Right ventricle myocardium superior (tissue), 1 donor: ENCODE measurements at places on chromosomes 5 and 9.

DNA sequence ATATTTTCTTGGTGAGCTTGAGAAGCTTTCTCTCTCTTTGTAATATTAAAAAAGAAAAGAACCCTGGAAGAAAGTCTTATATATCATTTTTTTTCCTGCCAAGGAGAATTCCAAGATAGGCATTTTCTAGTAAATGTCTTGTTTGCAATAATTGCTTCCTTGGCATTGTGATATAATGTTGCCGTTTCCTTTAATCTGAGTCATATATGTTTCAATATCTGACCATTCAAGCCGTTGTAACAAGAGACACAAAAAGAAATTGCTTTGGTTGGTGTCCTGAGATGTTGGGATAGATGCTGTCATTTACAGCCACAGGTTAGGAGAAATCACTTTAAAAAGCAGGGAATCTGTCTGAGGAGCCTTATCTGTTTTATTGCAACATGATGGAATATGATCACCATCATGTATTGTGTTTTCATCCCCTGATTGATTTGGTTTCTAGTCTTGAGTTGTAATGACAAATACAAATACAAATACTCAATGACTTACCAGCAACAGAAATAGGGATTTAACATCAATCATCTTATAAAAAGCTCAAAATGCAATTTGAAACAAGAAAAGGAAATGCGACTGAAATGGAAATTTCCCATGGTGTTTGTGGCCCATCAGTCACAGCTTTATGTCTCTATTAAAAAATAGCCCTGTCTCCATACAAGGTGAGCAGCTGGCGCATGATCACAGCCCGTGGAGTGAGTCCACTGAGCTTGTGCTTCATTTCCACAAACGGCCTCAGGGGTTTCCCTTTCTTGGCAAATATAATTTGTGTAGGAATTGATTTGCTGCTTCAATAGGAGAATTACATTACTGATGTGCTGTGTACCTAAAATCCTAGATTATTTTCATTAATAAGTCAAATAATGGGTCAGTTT is 250.1 kb upstream of the TRPC7 start:
- no peak for DNase-seq

DNA sequence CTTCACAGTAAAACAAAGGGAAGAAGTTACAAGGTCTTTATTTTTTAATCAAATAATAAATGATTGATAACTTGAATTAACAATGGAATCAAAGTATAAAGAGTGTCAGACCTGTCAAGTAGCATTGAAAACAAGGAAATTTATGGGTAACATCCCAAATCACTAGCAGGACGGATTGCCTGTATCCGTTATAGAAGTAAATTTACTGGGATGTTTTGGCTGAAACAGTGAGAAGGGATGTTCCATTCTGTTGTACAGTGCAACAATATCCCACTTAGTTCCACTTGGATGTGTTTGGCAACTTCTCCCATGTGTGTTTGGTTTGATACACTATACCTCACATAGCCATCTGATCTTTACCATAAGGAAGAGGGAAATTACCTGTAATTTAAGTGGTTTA is 421.0 kb upstream of the CHD1 start:
- no peak for DNase-seq

- no peak for DNase-seq
Measured at GRCh38 chr9:108057421-108058134, 568.0 kb upstream of the KLF4 start.

DNA sequence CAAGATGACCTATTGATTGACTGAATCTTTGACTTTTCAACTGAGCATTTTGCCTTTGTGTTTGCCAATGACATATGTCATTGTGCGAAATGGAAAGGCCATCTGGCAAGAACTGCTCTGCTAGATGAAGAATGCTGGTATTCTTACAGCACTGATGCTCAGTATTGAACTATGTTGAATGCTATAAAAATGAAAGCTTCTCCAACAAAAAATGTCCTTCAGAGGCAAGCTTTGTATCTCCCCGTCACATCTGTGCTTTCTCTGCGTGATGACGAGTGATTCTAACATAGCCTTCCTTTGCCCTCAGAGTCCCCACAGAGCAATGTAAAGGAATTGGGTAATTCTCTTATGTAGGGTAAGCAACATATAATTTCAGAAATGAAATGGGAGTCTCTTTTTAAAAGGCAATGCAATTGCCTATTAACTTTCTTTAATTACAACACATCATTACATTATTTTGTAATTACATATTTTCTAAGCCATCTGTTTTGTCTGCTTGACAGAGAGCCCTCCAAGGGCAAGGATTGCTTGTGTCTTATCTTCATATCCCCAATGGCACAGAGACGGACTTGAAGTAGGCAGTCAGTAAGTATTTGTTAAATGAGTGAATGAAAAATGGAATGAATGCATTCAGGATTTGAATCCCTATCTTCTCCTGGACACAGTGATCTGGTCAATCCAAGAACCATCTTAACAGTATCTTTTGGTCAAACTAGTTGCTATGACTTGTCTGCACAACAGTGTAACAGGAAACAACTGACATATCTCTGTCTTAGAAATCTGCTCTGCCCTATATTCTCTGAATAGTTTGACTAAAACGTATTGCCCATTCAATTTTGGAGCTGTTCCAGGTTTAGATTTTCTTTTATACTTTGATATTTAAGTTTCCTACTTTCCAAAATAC is 46.1 kb downstream of the ENC1 start:
- no peak for DNase-seq

DNA sequence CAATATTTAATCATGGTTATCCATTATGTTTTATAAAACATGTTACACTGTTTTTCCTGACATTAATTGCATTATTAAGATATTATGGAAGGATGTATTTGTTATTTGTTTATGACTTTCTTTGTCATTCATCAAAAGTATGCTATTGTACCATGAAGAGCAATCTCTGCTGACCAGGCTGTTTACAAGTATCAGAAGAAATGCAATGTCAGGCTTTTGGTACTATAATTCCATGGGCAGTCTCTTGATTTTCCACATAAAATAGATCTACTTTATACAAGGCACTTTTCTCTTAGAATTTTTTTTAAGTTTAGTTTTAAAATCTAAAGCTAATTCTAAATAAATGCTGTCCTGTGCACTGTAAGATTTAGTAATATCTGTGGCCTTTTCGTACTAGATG is 196.6 kb downstream of the COX7C start:
- no peak for DNase-seq

DNA sequence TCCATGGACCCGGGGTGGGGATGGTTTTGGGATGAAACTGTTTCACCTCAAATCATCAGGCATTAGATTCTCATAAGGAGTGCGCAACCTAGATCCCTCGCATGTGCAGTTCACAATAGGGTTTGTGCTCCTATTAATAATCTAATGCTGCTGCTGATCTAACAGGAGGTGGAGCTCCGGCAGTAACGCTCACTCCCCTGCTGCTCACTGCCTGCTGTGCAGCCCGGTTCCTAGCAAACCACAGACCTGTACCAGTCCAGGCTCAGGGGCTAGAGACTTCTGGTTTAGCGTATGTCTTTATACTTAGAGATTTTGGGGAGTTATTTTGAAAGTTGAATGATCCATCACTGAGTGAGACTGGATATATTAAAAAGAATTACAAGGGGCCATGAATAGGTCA is 50.2 kb downstream of the RICTOR start:
- DNase-seq, result no peak

DNA sequence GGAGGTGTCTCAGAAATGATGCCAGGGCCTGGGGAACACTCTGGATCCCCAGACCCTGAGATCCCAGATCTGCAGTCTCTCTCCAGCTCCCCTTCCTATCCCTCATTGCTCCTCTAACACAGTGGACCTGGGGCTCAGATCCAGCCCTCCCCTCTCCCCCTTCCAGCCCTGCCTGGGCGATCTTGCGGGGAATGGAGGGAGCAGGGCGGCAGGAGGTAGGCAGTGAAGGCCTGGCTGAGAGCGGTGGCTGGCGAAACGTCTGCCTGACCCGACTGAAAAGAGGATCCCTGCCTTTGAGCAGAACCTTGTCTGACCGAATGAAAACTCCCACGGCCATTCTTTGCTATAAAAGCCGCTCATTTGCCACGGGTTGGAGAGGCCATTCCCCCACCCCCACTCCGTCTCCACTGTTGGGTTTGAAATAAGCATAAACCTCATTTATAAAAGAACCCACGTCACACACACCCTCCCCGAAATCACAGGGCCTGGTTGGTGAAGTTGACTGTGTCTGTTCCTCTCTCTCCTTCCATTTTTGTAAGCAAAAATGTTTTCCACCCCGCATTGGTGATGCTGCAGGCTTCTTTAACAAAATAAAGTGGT is 8.8 kb downstream of the MSX2 start:
- no peak for DNase-seq

DNA sequence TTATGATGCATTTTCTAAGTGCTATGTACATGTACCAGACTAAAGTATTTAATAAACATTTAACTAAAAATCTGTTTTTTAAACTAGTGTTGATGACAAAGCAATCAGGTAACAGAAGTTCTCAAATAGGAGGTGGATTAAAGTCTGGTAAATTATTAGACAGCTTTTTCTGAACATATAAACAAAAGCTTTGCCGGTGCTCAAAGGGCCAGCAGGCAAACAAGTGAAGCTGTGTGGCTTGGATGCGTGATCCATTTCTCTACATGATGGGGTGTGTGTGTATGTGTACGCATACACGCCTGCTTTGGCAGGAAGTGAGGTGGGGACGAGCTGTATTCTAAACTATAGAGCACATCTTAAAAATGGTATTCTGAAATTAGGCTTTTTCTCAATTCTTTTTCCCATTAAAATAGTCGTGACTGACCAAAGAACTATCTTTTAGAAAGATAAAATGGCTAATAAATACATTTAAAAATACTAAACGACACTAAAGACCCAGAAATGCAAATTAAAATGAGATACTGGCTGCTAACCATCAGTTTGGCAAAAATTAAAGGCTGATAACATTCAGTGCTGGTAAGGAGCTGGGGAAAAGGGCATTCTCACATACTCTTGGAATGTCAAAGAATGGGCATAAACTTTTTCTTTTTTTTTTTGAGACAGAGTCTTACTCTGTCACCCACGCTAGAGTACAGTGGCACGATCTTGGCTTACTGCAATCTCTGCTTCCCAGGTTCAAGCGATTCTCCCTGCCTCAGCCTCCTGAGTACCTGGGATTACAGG is 174.0 kb downstream of the MAPKAP1 start:
- no peak for DNase-seq

DNA sequence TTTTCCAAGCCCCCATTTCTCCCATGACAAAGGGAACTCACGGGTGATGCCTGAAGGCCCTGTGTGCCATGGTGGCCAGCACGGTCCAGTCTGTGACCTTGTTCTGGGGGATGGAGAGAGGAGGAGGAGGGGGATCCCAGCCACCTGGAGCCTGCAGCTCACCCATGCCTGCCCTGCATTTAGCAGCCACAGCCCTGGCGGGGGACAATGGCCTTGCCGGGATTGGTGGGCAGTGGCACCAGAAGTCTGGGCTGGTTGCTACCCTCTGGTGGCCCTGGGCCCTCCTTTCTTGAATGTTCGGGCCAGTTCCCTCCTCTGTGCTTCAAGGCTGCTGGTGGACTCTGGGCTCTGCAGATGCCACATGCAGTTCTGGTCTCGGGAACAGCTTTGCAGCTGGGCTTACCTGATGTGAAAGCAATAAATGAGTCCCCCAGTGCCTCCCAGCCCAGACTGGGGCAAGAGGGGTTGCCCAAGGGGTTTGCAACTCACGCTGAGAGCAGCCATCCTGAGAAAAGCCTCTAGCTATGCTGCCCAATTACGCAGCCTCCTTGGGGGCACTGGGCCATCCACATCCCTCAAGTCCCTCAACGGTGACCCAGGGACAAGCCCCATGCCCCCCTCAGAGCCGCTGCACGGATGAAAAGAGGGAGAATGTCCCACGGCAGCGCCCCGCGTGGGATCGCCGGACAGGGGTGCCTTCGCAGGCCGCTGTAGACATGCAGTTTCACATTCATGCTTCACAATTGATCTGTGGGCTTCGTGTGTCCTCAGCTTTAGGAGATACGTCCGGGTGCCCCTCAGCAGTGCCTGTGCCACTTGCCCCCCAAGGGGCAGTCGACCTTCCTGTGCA is 49.2 kb upstream of the FCN1 start:
- peak; percentile 40 for DNase-seq

DNA sequence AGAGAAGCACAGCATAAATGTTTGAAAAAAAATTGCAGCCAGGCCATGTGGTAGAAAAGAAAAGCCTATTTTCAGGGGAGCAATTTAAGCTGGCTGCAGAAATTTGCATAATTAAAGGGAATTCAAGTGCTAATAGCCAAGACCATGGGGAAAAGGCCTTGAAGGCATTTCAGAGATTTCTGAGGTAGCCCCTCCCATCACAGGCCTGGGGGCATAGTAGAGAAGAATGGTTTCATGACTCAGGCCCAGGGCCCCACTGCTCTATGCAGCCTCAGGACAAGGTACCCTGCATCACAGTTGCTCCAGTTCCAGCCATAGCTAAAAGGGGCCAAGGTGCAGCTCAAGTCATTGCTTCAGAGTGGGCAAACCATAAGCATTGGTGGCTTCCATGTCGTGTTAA is 1416.0 kb downstream of the EFNA5 start:
- no peak for DNase-seq

- DNase-seq, result peak; percentile 50
Measured at GRCh38 chr5:103428411-103428871, 134.1 kb downstream of the NUDT12 start.

DNA sequence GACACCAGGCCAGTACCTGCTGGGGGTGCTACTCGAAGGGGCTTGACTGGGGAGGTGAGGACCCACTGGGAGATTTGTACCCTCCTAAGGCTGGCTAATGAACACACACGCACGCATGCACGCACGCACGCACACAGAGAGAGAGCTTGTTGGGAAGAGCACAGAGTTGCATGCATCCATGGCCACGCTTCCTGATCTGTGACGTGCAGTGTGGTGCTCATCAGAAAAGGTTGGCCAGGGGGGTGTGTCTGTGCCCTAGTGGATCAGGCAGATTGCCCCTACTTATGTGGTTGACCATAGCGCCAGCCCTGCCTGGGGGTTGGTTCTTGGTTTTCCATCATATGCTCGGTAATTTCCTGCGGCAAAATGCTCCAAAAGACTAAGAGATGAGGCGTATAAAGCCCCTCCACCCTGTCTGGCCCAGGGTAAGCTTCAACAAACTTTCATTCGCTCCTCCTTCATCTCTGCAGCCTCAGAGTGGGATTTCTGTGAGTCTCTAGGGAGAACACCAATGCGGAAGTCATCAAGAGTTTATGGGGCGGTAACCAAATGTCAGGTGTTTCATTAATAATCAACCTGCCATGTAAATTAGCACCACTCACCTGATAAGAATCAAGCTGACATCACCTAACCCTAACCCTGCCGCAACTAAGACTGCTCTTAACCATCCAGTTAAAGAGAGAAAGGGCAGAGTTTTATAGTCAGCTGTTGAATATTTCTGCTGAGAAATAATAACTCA is 8.0 kb upstream of the GFI1B start:
- DNase-seq, result no peak

GRCh38 chr5:172078726-172079345 is 72.4 kb upstream of the FBXW11 start:
- DNase-seq, result peak; percentile 64

GRCh38 chr5:83281658-83282057 is 189.9 kb upstream of the VCAN start:
- DNase-seq, result no peak

- no peak for DNase-seq
Measured at GRCh38 chr5:171623107-171623506, 162.5 kb upstream of the SMIM23 start.

- DNase-seq, result no peak
Measured at GRCh38 chr9:107020040-107020530, 157.1 kb downstream of the ZNF462 start.

GRCh38 chr9:135294836-135295235 is 184.7 kb upstream of the PPP1R26 start:
- DNase-seq, result no peak
